ENCODE measurements at places on chromosomes 5 and 9.

DNA sequence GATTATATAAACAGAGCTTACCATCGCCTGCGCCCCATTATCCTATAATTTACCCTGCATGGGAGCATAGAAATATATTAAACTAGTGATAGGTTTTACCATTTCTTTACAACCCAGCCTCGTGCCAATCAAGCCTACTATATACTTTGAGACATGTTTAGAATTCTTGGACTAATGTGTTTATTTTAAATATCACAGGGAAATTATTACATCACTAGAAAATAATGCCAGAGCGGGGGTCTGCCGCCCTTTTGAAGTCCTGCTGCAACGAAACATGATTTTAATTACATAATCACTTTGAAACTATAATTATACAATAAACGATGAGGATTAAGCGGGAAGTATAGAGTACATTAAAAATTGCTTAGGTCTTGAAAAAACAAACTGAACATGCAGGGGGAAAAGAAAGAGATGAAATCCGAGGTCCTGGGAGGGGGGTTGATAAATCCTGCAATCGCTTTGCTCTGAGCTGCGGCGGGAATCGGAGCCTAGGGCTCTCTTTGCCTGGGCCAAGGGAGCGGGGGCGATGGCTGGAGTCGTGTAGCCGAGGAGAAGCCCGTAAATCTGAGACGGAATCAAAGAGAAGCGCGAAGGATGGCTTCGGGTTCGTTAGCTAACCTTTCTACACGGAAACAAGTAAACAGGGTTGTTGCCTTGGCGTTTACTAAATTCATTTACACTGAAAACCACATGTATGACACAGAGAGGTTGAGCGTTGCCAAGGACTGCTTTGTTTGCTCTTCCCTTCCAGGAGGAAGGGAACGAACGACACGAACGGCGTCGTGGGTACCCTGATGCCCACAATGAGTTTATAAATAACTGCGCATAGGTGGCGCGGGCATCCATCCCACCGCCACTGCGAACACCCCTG is 127.6 kb downstream of the TMEM174 start:
- no peak for DNase-seq

GRCh38 chr9:134993416-134993815 is 75.7 kb upstream of the FCN1 start:
- no peak for DNase-seq

DNA sequence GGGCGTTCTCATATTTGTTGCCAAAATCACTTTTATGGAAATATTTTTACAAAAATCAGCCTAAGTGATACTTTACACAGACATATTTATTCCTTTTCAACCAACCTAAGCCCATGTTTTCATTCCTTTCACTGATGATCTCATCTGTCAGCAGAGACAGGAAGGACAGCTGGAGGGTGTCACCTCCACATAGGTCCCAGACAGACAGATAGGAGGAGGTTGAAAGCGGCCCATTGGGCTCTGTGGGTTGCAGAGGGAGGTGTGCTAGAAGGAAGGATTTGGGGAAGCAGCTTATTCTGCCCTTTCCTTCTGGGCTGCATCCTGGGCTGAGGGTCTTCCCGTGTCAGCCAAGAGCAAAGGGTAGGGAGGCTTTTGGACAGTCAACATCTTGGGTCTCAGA is 26.0 kb upstream of the SEMA4D start:
- no peak for DNase-seq

DNA sequence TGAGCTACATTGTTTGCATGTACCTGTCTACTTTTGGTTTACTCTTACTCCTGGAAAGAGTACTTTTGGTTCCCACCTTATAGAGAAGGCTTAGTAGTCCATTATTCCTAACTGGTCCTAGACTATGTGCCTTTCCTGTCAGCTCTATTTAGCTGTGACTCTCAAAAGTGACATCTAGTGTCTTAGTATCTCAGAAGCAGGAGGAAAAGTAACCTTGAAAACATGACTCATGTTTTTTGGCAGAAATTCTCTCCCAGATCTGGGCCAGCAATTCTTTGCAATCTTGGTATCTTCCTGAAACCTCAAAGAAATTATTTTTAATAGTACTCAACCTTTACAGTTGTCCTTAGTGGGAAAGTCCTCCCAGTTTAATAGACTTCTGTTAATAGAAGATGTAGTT is 691.7 kb upstream of the SEMA6A start:
- no peak for DNase-seq

- peak; percentile 100 for DNase-seq
These were observed at the start of gene ANKHD1 for GRCh38 chr5:140401362-140402257. Gene ANKHD1, plus strand, starts transcription at chr5:140401833. Its CDS starts 135 bp downstream, at chr5:140401968.

- no peak for DNase-seq
These were observed 102.2 kb downstream of the HACD4 start for GRCh38 chr9:20929276-20929675.

DNA sequence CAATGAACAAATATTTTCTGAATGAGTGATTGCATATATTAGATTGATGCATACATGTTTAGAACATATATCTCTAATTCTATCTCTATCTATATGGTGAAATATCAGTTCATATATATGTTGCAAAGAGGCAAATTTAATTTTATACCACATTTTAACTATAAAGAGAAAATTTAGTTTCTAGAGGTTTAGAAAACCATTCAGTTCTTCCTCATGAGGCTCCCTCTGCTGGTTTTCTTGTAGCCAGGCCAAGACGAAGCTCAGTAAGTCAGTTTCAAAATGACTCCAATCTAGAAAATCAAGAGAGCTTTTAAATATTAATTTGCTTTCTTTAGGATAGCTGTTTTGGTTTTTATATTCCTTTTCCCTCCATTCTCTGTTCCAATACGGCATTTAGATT is 312.1 kb downstream of the TMEM232 start:
- no peak for DNase-seq

DNA sequence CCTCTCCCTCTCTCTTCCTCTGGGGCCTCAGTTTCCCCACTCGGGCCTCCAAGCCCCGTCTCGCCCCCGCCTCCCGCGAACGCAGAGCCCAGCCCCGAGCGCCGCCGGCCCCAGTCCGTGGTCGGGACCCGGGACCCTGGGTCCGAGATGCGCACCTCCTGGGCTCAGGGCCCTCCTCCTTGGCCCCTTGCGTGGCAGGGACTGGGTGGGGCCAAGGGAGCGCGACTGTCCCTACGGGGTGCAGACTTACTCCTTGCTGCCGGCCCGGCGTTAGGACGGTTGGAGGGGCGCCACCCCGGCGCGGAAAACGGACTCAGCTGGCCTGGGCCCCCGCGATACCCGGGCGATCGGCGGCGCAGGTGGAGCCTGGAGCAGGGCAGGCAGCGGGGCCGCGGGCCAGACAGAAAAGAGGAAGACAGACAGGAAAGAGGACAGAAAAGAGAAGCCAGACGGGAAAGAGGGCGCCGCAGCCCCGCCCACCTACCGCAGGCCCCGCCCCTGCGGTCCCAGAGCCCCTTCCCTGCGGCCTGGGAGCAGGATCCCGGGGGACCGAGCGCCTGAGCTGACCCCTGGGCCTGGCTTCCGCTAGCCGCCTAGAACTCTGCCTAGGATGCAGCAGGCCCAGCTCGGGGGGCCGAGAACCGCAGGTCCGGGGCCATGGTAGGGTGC is at the start of gene GBGT1:
TSS of gene GBGT1 (minus strand) at position 411 of the 669 bp plus-strand sequence. CDS start 1,502 bp downstream, outside the sequence.
- DNase-seq = no peak

- DNase-seq = no peak
These were observed 308.6 kb downstream of the FBXL7 start for GRCh38 chr5:15808577-15808976.

DNA sequence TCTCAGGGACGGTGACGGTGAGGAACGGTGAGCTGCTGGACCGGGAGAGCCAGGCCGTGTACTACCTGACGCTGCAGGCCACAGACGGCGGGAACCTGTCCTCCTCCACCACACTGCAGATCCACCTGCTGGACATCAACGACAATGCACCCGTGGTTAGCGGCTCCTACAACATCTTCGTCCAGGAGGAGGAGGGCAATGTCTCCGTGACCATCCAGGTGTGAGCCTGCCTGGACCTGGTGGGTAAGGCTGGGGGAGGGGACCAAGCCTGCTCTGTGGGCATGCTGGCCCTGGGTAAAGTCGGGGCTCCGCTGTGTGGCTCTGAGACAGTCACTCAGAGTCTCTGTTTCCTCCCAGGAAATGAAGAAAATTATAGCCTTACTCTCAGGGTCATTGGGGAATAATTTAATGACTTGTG is 29.3 kb downstream of the CDHR2 start:
- DNase-seq = no peak

DNA sequence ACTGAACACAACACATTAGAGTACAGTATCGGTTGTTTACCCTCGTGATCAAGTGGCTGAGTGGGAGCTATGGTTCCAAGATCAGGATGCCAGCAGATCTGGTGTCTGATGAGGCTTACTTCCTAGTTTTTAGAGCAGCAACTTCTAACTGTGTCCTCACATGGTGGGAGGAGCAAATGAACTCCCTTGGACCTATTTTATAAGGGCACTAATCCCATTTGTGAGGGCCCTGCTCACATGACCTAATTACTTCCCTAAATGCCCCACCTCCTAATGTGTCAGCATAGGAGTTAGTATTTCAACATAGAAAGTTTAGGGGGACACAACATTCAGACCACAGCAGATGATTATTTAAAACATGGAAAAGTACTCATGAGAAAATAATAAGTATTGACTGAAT is 111.8 kb downstream of the GCNT1 start:
- no peak for DNase-seq

GRCh38 chr5:66724349-66725139 is 128.4 kb downstream of the MAST4 start:
- DNase-seq = no peak

GRCh38 chr9:113721856-113722255 is 154.3 kb upstream of the ZNF618 start:
- no peak for DNase-seq

GRCh38 chr5:11182441-11183080 is 421.5 kb upstream of the DAP start:
- DNase-seq = peak; percentile 0

GRCh38 chr5:56580864-56581263 is 234.5 kb upstream of the MAP3K1 start:
- DNase-seq = no peak

DNA sequence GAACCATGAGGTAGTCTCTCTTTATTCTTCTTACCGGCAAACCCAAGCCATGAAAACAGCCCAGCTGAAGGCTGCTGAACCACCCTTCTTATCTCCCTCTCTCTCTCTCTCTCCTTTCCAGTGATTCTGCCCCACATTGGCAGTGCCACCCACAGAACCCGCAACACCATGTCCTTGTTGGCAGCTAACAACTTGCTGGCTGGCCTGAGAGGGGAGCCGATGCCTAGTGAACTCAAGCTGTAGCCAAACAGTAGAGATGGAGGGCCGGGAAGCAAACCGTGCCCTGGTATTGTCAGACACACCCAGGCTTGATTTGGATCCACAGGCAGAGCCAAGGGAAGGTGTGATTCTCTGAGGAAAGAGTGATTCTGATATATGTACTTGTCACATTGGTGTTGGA is 14.0 kb downstream of the GRHPR start:
- DNase-seq = no peak

GRCh38 chr5:67350185-67350584 is 153.6 kb upstream of the CD180 start:
- no peak for DNase-seq

- DNase-seq = peak; percentile 44
These were observed 25.2 kb downstream of the HOMER1 start for GRCh38 chr5:79488775-79489174.

GRCh38 chr9:89657295-89657694 is 52.5 kb downstream of the GADD45G start:
- no peak for DNase-seq

DNA sequence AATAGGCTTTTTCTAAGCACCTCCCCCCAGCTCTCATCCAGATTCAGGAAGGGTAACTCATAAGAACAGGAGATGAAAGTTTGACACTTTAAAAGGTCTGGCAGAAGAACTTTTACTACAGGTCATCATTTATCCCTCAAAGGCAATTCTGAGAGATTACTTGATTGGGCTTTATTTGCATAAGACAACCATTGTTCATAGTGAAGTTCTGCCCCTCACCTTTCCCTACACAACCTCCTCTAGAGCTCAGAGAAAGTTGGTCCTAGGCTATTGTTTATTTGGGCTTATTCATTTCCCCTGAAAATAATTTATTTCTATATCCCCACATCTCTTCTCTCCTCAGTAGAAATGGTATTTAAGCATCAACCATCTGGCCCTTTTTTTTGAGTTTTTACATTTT is 568.4 kb downstream of the ZNF608 start:
- DNase-seq = no peak

DNA sequence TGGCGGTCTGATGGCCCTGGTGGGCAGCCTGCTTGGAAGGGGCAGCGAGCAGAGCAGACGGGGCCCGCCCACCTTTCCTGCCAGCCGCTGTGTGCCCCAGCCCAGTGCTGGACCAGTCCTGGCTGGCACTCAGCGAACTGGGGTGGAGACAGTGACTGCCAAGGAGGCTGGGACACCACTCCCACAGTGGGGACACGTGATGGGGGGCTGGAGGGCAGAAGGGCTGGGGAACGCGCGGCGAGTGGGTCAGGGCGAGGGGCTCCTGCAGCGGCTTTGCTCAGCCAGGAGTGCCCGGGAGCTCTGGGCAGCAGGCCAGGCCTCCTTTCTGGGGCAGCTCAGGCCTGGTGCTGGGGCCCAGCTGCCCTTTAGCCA is 19.5 kb downstream of the NCS1 start:
- no peak for DNase-seq

DNA sequence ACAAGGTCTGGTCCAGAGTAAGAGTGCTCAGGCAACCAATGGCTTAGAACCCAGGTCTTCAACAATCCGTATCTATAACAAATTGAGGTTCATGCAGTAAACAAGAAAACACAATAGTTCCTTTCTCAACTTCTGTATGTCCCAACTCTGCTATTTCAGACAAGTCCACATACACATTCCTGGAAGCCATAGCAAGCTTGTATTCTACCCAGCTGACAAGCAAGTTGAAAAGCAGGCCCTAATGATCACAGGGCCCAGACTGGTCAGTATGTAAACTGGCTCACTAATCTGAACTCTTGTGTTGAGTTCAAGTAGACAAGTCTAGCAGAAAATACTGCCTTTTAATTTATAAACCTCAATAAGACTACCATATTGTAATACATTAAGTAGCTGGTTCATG is 26.9 kb downstream of the FNIP1 start:
- no peak for DNase-seq

DNA sequence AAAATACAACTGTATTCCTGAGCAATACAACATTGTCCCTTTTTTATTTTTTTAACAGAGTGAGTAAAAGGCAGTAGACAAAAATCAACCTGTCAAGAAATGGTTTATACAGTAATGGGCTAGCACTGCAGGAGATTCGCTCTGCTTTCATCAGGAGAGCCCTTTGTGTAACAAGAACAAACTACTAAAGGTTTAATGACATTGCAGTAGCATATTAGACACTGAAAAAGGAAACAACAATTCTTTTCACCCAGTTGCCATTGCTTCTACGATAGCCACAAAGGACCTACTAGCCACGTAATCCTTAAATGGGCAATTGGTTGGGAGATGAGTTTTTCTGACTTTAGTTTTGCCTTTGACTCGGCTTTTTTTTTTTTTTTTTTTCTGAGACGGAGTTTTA is 319.8 kb upstream of the TRPM3 start:
- DNase-seq = no peak

- no peak for DNase-seq
These were observed 52.8 kb downstream of the TTC1 start for GRCh38 chr5:160061770-160062169.

Data from GM04503 (cell line).